CD4-positive, CD25-positive, alpha-beta regulatory T cell (primary cell): ENCODE measurements at places on chromosomes 6 and 20. TPM values are rescaled to one million over a fixed set of nuclear protein-coding genes. Genes with fewer than 3 reads are reported as not detected.

The SUMO4 gene
- 9.0 TPM for total RNA-seq

The TP53TG5 gene
- total RNA-seq: not detected

The GPSM3 gene
- 202 TPM for total RNA-seq

DNA sequence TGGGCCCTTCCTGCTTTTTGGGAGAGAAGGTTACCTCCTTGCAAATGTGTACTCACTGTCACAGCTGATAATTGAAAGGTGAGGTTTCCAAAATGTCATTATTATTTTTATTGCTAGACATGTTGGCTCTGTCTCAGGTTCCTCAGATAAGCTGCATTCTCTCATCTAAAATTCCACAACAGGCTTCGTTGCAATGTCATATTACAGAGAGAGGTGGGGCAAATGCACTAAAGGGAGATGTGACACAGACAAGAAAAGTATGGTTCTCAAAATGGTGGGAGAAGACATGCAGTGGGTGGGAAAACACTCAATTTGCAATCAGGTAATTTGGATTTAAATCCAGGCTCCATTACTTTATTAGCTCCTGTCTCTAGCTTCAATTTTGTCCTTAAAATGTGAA lies 256.4 kb upstream of the POU3F2 start:
- no peaks in the 10 kb centered on the region for H3K36me3 ChIP-seq
- no peak for DNase-seq
- H3K27ac ChIP-seq: no peak overlapping the region
- no peak overlapping the region for H3K4me3 ChIP-seq
- no peaks in the 10 kb centered on the region for H3K4me1 ChIP-seq

The PGM3 gene
- total RNA-seq: 15.8 TPM

DNA sequence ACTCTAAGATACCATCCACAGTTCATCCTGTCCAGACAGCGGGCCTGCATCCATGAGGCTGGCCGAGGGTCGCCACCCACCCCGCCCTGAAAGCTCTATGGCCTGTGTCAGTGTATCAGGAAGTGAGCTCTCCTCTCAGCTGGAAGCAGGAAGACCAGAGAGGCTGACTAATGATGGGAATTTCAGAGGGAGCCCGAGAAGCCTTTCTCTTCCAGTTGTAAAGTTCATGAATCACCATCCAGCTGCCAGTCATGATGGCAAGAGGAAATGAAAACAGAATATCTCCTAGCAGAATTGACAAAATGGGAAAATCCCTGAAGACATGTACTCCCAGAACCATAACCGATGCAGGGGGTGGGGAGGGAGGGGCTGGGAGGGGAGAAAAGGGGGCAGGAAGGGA lies 109.6 kb upstream of the RPS6KA2 start:
- no peaks in the 10 kb centered on the region for H3K36me3 ChIP-seq
- H3K4me1 ChIP-seq: no peaks in the 10 kb centered on the region

DNA sequence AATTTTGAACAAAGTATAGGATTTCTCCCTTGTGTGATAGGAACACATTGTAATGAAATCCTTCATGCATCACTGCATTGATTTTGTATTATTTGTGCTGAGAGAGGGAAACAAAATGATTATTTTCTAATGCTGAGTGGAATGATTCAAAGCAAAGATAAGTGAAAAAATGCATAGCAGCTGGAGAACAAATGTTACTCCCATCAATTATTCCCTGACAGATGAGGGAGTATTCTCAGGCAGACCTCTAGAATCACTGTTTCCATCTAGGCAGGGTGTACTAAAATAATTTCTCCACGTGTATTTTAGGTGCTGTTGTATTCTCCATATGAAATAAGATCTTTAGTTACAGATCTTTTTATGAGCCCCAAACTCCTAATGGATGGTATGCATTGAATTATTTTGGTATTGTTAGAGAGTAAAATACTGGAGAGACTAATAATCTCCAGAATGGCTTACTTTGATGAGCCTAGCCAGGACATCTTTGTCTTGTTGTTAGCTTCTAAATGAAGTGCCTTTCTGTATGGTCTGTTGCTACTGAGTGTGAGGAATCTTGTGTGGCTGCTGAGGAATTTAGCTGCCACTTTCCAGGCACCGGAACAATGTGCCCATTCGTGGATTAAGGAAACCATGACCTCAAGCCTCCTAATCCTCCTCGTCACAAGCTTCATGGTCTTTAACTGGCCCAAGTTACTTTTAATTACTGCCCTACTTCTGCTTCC lies 39.6 kb downstream of the RNF217 start:
- H3K27me3 ChIP-seq: no peaks in the 10 kb centered on the region
- no peaks in the 10 kb centered on the region for H3K4me1 ChIP-seq
- no peak overlapping the region for H3K27ac ChIP-seq
- DNase-seq: no peak
- no peaks in the 10 kb centered on the region for H3K36me3 ChIP-seq

The PCK1 gene
- total RNA-seq: not detected

The HLA-DQB2 gene
- total RNA-seq: 5.4 TPM

The OR12D1 gene
- total RNA-seq: not detected

DNA sequence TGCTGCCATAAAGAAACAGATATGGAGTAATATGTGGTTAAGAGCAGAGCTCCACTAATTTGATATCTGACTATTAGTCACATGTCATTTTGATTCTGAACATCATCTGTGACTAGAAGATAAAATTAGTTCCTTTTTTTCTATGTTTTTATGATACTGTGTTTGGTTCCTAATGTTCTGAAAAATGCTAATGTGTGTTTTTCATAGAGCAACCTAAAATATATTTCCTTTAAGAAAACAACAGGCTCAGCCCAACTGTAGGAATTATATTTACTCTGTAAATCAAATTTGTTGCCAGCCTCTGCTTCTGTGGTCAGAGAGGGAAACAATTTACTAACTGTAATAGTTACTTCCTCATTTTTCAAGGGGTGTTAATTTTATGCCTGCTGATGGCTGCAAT lies 33.3 kb upstream of the TXLNB start:
- peaks cover 22% of the 10 kb centered on the region for H3K4me1 ChIP-seq
- H3K36me3 ChIP-seq: no peaks in the 10 kb centered on the region
- H3K27ac ChIP-seq: no peak overlapping the region
- no peak for DNase-seq
- H3K27me3 ChIP-seq: no peaks in the 10 kb centered on the region

GRCh38 chr6:51384736-51385135 lies 566.1 kb downstream of the TFAP2B start:
- no peak for DNase-seq
- H3K4me3 ChIP-seq: no peak overlapping the region

DNA sequence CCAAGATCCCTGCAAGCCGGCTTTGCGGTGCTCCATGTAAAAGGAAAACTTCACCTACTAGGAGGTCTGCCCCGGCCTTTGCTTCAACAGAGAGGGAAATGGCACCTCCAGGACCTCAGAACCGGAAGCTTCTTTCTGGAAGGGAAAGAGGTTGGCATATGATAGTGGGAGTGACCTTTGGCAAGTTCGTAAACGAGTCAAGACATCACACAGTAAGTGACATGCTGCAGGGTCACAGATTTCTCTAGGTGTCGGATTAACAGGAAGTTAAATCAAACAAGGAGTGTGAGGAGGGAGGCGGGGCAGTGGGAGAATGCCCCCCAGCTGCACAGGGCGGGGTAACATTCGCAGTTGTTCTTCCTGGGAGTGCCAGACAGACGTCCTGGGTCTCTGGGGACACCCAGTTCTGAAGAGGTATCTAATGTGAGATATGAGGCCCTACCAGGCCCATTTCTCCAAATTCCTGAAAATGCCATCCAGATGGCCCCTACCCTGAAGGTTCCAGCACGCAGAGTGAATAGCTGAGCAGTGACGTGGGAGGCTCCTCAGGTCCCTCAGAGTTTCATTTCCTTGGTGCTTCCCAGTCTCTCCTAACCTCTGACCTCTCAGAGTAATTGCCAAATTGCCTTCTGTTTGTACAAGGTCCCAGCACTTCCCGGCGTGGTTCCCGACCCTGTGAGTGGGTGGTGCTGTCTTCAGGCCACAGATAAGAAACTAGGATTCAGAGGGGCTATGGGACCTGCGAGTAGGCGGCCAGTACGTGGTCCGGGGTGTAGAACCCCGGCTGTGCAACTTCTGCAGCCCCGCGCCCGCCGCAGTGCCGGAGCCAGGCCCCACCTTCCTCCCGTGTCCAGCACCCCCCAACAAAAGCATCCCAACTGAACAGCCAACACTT lies 1.9 kb downstream of the RRBP1 start:
- no peaks in the 10 kb centered on the region for H3K36me3 ChIP-seq
- H3K27me3 ChIP-seq: peaks cover 9% of the 10 kb centered on the region
- no peak overlapping the region for H3K27ac ChIP-seq
- H3K4me3 ChIP-seq: no peak overlapping the region
- peaks cover 17% of the 10 kb centered on the region for H3K4me1 ChIP-seq
